ENCODE measurements at places on chromosomes 1 and 21.

DNA sequence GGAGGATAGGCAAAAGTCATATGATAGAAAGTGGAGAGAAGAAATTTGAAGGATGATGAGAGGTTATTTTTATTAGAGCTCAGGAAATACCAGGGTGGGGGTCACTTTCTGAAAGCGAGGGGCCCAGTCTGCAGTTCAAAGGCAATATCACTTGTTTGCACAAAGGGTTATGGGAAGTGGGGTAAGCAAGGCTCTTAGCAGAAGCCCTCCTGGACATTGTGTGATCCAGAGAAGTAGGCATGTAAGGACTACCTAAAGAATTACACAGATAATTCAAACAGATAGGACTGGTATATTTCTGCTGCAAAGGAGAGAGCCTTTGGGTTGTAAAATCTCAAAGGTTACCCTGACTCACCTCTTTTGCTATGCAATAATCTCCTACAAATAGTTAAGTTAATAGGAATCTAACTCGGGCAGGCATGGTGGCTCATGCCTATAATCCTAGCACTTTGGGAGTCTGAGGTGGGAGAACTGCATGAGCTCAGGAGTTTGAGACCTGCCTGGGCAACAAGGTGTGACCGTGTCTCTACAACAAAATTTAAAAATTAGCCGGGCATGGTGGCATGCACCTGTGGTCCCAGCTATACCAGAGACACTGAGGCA lies 25.2 kb upstream of the PRRC2C start:
- DNase-seq, result no peak

GRCh38 chr21:36610201-36610600 lies 88.7 kb upstream of the SIM2 start:
- no peak for DNase-seq

GRCh38 chr1:191869790-191870312 lies 288.4 kb upstream of the RGS18 start:
- DNase-seq, result no peak

- DNase-seq, result no peak
Observed at GRCh38 chr21:33041981-33042380, 16.2 kb downstream of the OLIG2 start.

Data from HFF-Myc (cell line).